ENCODE measurements at places on chromosomes 1 and 21.

GRCh38 chr1:22045604-22046228 is 6.8 kb upstream of the CDC42 start:
- DNase-seq = no peak

GRCh38 chr1:186681121-186681520 is 898 bp upstream of the PTGS2 start:
- DNase-seq = no peak

DNA sequence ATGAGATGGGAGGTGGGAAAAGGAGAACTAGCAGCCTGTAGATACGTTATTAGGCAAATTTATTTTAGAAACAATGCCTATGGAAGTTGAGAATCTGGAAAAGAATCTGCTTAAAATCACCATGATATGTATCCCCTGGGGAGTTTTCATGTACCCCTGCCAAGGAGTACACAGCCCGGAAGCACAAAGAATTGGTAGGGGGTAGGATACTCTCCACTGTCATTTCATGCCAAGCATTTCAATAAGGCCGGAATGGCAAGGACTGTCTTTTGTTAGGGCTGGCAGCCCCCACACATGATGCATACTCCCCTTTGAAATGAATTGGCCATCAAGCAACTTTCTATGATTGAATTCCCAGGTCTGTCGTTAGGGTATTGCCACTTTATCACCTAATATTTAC is 111.5 kb upstream of the APP start:
- DNase-seq = no peak

DNA sequence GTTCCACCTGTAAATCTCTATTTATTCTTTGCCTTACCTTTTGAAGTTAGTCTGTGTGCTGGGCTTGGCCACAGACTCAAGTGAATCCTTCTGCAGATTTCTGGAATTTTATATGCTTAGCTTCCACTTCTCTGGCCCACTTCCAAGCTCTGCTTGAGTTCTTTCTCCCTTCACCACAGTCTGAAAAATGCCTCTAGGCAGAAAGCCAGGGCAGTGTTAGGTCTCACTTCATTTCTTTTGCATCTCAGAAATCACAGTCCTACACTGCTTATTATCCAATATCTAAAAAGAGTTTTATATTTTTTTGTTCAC is 48.9 kb downstream of the INKA2 start:
- DNase-seq = no peak

GRCh38 chr1:242133351-242133750 is 134.5 kb upstream of the MAP1LC3C start:
- no peak for DNase-seq

GRCh38 chr1:1597275-1597930 is 2.5 kb downstream of the FNDC10 start:
- no peak for DNase-seq

DNA sequence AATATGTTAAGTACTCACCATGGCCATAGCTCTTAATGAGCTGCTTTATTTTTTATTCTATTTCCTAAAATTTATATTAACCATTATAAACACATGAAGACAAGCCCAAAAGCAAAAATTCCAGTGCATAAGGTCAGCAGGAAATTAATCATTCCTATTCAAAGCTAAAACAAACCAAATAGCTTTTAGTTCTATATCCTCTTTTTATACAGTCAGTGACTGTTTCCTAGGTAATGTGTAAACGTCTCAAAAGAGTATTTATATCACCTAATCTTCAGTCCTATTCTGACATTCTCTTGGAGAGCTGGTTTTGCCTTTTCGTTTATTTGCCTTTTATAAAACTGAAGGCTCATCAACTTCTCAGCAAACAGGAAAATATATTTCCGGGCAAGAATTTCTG is 4.2 kb downstream of the GOLPH3L start:
- no peak for DNase-seq

- no peak for DNase-seq
These were observed 107.3 kb downstream of the HMGB4 start for GRCh38 chr1:33971018-33971710.

- DNase-seq = no peak
These were observed 29.8 kb downstream of the SHISAL2A start for GRCh38 chr1:52662645-52663313.

GRCh38 chr1:52386458-52386857 is 17.8 kb downstream of the ORC1 start:
- DNase-seq = no peak

DNA sequence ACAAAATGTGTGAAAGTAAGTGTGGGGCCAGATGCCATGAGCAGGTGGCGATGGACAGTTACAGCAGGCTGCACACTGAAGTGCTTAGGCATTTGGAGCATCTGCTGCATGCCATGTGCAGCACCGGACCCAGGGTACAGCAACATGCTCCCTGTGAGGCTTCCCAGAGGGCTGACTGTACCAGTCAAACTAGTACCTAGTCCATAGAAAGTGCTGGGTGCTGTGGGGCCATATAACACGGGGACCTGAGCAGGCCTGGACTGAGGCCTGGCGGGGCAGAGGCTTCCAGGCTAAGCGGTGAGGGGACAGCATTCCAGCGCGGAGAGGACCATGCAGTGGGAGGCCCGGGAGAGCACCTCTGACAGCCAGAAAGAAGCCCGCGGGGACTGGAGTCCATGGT is 29.9 kb upstream of the PKP1 start:
- DNase-seq = no peak

GRCh38 chr1:156383023-156383422 is 14.0 kb downstream of the RHBG start:
- no peak for DNase-seq

GRCh38 chr1:54229281-54229891 is 29.4 kb downstream of the MRPL37 start:
- DNase-seq = no peak

- DNase-seq = no peak
These were observed 353.9 kb downstream of the LMO4 start for GRCh38 chr1:87682565-87682964.

DNA sequence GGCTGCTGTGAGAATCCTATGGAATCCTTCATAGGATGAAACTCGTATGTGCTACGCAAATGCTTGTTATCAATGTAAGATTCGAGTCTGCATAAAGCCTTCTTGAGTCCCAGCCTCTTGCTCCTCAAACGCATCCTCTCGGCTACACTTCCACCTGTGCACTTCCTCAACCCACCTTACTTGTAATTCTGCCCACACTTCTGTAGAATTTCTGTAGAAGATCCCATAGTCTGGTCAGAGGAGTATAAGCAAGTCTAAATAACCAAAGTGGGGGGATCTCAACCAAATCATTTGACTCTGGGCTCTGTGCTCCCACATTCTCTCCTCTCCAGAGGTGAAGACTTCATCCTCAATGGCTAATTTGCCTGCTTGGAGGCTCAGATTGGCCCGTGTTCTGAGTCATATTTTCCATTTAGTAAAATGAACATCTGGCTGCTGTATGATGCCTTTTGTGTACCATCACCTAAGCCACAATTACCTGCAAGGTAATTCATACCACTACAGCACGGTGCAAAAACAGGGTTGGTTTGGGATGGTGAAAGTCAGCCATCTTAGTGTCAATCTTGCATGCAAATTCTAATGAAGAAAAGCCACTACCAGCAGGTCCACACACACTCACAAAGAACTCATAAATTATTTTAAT is 63.2 kb downstream of the ITPKB start:
- DNase-seq = no peak

DNA sequence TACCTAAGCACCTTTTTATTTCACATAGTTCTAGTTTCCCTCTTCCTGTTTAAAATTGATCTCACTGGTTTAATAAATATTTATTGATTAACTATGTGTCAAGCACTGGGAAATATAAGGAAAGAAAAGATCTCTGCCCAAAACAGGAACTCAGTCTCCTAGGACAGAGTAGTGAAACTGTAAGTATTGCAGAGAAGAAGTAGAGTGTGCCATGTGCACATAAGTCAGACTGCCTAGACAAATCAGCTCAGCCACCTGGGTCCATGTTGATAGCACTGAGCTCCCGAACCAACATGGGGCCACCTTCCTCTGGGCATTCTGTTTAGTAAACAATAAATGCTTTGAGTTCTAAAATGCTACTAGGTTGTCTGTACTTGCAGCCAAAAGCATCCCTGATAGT is 9.8 kb upstream of the SSX2IP start:
- DNase-seq = no peak

- DNase-seq = no peak
These were observed 356.3 kb upstream of the C1orf174 start for GRCh38 chr1:4256351-4256750.

DNA sequence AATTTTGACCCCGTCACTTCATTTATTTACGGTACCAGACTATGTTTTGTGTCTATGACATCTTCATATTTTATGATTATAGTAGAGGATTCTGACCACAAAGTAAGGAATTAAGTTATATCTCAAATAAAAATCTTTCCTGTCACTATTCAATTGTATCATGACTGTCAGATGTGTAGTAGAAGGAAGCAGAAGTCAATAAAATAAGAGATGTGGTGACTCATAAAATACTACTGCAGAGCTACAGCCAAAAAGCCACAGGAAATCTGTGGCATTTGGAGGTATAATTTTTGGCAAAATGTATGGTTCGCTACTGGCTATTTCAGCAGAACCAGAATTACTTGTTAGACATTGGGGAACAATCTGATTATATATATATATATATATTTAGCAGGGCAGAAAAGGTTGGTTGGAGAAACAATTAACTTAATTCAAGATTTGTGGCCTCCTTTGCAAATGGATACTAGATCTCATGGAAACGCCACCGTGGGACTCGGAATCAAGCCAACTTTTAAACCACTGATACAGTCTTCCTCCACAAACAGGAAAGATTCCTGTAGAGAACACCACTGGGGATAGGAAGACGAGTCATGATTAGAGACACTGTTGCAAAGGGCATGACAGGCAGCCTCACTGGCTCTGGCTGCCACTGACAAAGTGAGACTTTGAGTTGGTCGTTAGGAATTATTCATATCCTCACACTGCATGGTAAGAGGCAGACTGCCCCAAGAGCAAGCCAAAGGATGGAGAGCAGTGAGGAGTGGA is 5.1 kb downstream of the FCRL2 start:
- DNase-seq = no peak

DNA sequence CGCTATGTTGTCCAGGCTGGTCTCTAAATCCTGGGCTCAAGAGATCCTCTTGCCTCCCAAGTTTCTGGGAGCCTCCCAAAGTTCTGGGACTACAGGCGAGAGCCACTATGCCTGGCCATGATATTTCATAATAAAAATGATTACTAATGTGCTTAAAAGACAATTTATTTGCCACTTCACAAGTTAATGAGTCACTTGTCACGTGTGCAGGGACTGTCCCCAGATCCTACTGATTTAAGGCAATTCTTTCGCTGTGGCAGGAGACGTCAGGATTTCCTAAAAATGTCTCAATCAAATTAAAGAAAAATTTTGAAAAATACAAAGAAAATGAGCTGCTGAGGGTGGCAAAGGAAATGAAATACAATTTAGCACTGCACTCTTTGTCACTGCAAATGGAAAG is 43.5 kb downstream of the B3GALNT2 start:
- no peak for DNase-seq

DNA sequence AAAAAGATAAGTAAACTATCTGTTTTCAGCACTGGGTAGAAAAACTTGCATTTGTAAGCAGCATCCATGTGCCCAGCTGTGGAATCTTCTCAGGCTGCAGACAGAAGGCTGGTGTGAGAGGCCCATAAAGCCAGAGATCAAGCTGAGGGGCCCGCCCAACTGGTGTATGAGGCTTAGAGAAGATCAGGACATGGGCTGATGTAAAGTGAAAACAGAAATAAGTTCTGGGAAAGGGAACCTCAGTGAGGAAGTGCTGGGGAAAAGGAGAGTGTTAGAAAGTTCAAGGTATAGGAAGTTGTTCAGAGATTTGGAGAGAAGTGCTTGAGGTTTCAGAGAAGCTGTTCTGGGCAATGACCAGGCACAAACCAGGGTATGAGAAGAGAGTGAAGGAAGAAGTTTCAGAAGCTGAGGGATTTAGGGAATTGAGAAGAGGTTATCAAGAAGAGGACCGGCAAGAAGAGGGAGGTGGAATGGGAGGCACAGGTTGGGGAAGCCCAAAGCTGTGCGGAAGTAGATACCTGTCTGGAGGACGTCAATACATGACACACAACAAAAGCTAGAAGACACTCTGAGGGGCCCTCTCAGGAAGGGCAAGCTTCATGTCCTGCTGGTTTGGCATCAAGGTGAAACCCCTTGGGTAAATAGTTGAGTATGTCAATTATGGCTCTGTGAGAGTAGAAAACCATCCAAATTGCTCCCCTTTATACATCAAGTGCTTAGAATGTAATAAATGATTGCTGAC is 2.7 kb upstream of the CD5L start:
- DNase-seq = no peak

DNA sequence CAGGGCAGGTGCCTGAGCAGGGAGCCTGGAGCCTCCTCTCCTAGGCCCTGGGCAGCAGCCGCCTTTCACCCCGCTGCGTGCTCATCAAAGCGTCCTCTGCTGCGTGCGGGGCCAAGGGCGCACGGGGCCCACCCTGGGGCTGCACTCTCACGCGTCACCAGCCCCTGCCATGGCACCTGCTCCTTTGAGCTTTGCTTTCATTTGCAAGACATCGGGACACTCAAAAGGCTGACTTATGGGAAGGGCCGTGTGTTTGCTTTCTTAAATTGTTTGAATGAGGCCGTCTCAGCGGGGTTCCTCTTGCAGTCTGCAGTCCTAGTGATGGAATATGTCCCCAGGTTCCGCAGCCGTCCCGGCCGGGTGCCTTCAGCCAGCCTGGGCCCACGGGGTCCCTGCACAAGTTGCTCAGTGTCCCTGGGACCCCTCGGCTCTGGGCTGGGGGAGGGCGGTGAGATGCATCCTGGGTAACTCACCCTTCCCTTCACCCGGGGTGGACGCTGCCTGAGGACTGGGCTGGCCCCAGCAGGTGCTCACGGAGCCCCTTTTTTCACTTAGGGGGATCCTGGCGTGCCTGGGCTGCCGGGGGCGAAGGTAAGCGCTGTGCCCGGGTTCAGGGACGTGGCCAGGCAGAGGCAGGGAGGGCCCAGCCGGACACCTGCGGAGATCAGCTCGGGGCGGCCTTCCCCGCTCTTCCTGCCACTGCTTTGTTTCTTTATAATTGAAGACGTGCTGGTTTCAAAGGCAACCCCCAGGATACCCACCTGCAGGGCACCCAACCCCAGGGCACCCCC is 53.1 kb downstream of the SLC19A1 start:
- DNase-seq = no peak

DNA sequence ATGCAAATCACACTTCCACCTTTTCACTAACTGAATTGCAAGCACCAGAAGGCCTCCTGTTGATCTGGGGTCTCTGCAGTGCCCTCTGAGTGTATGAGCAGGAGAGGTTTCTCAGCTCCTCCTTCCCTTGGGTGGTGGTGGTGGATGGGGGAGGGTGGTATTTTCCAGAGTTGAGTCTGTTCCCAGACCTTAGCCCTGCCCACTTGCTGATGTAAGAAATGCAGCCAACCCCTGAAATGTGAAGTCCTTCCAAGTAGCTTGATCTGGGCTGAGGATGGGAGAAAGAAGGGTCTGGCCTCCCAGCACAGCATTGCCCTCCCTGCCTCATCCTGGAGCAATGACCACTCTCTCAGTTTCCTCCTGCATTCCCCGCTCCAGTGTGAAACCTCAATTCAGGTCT is 6.3 kb upstream of the FOXD2 start:
- DNase-seq = no peak

GRCh38 chr1:214476229-214476985 is 75.0 kb downstream of the PTPN14 start:
- DNase-seq = no peak

GRCh38 chr21:38077569-38077968 is 161.3 kb upstream of the KCNJ6 start:
- DNase-seq = no peak

All from cortex of kidney (tissue), 1 donor.